Fibroblast of the aortic adventitia (primary cell): ENCODE measurements at places on chromosomes 3 and 15. TPM values are rescaled to one million over a fixed set of nuclear protein-coding genes. Genes with fewer than 3 reads are reported as not detected.

GRCh38 chr3:172808969-172809546, 58.5 kb downstream of the ECT2 start:
- peak; percentile 85 for DNase-seq

DNA sequence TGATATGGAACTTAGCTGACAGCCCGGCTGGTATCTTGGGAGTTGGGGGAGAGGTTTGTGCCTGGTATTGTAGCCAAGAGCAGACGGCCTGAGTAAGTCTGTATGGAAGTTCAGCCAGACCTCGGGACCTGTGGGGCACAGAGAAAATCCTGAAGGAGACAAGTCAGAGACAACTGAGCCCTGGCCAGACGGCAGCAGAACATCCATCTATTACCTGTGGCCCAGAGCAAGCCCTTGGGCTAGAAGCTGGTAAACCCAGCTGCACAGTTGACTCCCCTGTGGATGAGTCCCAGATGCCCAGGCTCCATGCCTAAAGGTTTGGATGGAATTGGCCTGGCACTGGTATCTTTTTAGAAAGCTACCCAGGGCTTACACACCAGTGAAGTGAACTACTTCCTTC, 70.4 kb upstream of the DLG1 start:
- DNase-seq = no peak

DNA sequence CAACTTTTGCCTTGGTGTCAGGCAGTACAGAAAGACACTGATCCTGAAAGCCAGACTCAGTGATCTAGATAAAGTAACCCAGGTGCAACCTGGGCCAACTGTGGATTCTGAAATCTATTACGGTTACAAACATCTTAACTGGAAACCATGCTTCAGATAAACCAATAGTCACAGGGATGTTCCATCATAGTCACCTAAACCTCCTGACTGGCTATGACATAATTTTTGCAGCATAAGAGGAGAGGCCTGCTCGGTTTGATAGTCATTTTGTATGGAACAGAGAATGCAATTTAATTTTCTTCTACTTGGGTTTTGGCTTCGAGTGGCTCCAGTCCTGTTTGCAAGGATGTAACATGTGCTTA, 3.7 kb downstream of the SLCO3A1 start:
- no peak for DNase-seq

DNA sequence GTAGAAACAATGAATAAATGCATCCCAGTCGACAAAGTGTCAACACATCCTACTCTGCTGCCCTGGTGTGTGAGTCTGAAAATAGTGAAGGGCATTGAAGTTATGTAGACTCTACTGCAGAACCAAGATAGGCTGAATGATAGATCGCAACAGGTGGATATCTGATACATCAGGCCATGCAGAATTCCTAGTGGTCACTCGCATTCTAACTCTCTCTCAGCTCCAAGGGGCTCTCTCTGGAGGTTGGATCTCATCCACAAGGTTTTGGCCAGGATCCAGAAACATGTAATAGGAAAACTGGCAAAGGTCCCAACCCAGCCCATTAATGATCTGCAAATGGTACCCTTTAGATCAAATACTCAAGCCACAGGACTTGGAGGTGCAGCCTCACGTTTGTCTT, 514.1 kb downstream of the MAGI1 start:
- no peak for DNase-seq

GRCh38 chr3:55244247-55244646, 242.9 kb downstream of the WNT5A start:
- no peak for DNase-seq

- no peak for DNase-seq
Observed at GRCh38 chr3:62708638-62709373, 166.4 kb downstream of the CADPS start.

GRCh38 chr3:61914276-61914675, 352.9 kb downstream of the PTPRG start:
- no peak for DNase-seq

GRCh38 chr15:67815036-67815592, 10.2 kb upstream of the SKOR1 start:
- DNase-seq = no peak

DNA sequence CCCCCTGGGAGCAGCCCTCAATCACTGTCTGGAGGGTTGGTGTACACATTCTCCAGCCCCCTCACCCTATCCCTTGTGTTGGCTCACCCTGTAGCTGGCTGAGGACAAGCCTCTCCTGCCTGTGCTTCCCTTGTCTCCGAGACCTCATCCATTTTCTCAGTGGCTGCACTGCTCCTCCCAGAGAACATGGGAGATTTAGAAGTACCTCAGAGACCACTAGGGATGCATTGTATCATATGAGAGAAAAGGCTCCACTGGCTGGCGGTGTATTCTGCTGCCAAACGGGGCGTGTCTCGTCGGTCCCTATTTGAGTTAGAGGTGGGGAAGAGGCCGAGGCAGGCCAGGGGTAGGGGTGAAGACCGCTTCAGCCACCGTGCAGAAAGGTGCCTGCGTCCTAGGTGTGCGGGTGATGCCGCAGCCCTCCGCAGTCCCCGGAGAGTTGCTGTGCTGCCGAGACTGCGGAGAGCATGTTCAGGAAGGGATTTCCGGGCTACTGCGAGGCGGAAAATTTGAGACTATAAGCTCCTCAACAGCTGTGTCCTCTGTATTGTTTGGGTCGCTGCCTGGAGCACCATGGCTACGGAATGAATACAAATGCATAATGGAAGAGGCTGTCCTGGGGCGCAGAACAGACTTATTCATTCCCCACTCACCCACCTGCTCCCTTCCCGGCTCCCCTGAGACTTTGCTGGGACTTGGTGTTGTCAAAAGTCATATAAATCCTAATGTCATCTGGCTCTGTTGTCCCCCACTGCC, 43.8 kb downstream of the SPSB4 start:
- DNase-seq = peak; percentile 49

DNA sequence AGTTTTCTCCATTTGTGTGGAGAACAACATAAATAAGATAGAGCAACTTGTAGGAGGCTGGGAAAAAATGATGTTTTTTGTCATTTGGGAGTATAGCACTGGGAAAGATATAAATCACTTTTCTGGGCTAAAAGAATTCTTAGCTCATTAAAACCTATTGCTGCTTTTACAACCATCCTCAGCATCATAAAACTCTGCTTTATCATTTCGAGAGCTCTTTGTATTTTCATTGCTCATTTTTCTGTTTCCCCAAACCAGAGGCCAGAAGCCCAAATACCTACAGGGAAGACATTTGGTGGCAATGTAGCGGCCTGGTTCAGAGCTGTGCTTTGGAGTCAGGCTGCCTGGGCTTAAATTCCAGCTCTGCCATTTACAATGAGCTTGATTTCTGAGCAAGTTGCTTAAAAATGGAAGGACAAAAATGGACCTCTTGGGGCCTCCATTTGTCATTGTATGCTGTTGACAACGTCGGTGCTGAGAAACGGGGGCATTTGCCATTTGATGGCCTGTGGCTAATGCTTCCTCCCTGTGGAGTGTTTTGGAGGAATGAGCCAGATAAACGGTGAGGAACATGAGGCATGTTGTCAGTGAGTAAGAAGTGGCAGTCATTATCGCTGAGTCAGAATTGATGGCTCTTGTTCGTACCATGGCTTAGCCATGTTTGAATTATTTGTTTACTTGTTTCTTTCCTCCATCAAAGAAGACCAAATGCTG, 260.0 kb downstream of the EBLN2 start:
- no peak for DNase-seq

GRCh38 chr15:39406485-39406884, 174.4 kb upstream of the THBS1 start:
- DNase-seq = no peak

DNA sequence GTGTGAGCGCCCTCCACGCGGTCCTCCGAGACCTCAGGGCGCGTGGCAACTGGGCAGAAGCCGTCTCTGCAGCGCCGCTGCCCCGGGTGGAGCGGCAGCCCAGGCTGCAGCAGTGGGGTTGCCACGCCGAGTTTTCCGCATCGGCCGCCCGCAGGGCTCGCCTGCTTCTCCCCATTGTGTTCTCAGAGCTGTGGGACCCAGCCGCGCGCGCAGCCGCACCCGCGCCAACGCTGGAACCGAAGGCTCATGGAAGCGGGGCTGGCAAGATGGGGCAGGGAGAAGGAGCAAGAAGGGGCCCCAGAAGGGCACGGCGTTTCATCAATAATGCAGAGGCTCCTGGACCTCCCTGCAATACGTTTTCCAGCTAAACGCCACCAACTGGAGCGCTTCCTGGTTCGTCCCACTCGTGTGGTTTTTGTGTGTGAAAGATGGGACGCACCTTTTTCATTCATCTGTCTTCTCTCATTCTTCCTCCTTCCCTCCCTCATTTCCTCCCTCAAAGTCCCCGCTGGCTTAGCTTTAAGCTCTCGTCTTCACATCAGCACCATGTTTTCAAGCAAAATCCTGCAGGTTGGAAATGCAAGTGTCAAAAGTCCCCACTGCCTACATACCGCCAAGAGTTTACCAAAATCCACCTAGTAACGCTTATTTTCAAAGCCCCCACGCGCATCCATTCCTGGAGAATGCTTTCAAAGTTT, 1.2 kb downstream of the ROBO1 start:
- DNase-seq = no peak

GRCh38 chr15:43939070-43939469, 112.3 kb downstream of the WDR76 start:
- peak; percentile 42 for DNase-seq

GRCh38 chr15:93612953-93613352, 523.9 kb upstream of the RGMA start:
- DNase-seq = no peak

GRCh38 chr3:12532182-12532581, 13.1 kb downstream of the MKRN2OS start:
- no peak for DNase-seq

DNA sequence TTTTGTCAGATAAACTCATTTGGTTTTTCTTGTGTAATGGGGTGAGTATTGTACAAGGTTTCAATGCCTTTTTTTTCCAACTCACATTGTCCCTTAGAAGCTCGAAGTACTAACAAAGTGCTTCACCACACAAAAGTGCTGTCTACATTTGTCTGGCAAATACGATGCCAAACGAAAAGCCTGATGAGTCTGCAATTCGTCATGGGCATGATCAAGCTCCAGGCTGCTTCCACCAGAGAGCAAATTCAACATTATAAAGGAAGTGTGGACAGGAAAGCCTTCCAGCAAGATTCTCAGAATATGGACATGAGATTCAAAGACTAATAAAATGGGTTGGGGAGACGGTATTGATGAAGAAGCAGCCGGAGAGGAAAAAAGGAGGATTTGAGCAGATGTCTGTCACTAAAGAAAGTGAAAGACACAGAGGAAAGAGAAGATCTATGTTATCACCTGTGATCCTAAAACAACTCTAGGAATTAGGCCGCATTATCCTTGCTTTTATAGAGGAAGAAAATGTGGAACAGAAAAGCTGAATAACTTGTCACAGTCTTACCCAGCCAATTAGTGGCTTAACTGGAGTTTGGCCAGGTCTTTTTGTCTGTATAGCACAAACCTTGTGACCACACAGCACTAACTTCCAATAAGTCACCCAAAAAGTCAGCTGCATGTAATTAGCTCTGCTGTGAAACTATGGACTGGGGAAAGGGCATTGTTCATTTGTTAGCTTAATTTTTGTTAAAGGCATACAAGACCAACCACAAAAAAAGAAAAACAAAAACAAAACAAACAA, 494.8 kb downstream of the FHIT start:
- no peak for DNase-seq

DNA sequence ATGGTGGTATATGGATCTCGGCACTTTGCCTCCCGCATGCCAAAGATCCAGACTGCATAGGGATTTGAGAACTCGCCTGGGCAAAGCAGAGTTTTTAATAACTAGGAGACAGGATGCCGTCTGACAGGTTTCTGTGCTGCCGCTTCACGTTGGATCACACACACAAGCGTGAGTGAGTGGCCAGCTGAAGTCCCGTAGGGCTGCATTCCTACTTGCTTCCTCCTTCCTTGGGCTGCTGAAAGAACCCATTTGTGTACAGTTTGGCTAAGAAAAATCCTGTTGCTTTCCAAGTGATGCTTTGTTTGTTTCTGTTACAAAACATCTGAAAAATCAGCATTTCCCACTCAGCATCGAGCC, 604.3 kb upstream of the CFAP20DC start:
- DNase-seq = peak; percentile 33

DNA sequence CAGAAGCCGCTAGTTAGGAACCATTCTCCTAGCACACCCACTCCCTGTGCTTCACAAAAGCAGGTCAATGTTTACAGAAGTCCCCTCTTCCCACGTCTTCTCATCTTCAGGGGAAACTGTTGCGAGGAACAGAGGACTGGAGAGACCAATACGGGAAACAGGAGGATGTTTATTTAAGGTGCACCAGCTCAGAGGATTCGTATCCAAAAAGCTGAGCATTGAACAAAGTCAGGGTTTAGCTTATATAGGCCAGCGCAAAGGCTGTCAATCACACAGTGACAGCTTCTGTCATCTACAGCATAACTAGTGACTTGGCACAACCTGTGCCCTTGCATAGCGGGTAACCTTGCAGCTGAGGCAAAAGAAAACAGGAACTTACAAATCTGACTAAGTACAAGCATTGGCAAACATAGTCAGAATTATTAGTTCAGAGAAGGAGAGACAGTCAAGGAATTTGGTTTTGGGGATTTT, 61.3 kb downstream of the ZDHHC19 start:
- DNase-seq = no peak

DNA sequence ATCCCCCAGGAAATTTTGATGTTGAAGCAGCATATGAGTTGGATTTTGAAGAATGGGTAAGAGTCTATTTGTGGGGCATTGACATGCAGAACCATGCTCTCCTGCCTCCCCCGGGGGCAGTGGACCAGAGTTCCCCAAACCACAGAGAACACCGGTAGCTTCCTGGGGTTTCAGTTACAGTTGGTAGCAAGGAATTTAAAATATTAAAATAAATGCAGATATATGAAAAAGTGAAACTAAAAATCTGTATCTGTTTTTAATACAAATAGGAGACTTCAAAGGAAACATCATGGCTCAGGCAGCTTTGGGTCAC, 37.4 kb downstream of the SLC9A9 start:
- DNase-seq = no peak

DNA sequence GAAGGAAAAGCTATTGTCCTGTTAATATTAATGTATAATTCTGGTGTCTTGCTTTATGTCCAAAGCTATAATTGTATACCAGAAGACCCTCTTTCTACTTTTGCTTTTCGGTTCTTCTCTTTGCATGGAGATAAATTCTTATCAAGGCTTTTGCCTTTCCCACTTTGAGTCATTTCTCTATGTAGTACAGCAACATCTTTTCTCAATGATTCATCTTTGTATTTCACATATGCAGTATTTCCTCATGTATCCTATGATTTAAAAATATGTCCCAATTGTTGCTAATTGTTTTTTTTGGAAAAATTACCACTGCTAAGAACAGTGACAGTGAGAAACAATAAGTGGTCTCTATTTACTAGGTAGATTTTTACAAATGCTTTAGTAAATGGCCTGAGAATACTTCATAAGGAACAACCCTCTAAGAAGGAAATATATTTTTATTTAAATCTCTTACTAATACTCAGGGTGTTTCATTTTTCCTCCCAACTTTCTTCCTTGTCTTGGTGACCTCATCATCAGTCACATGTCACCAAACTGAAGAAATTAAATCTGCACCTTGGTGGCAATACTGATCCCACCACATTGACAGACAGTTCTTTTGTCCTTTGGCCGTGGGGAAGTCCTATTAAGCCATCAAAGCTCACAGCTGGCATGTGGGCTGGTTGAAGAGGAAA, 290.6 kb downstream of the SATB1 start:
- DNase-seq = peak; percentile 79

- peak; percentile 69 for DNase-seq
Observed at GRCh38 chr3:136070334-136070733, 104.8 kb downstream of the PPP2R3A start.

The ATP13A5 gene
- total RNA-seq = not detected in 2 replicates

The LACTB gene
- total RNA-seq = 26.1 and 36.1 TPM in 2 replicates

The NEK11 gene
- 15.3 and 82.0 TPM in 2 replicates for total RNA-seq

The CSTA gene
- 2.5 and 15.2 TPM in 2 replicates for total RNA-seq

The TMEM212 gene
- not detected in 2 replicates for total RNA-seq

The CP gene
- total RNA-seq = 1.2 TPM in 1 of 2 replicates, not detected in the other
